ENCODE measurements at places on chromosomes 6 and 20.

DNA sequence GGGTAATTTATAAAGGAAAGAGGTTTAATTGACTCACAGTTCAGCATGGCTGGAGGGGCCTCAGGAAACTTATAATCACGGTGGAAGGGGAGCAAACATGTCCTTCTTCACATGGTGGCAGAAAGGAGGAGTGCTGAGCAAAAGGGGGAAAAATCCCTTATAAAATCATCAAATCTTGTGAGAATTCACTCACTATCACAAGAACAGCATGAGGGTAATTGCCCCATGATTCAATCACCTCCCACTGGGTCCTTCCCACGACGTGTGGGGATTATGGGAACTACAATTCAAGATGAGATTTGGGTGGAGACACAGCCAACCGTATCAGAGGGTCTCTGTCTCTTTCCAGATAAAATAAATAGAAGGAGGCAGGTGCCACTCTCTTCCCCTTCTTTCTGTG lies 48.7 kb downstream of the TNFAIP3 start:
- DNase-seq: no peak

GRCh38 chr20:35627121-35627520 lies 11.5 kb downstream of the SPAG4 start:
- no peak for DNase-seq

DNA sequence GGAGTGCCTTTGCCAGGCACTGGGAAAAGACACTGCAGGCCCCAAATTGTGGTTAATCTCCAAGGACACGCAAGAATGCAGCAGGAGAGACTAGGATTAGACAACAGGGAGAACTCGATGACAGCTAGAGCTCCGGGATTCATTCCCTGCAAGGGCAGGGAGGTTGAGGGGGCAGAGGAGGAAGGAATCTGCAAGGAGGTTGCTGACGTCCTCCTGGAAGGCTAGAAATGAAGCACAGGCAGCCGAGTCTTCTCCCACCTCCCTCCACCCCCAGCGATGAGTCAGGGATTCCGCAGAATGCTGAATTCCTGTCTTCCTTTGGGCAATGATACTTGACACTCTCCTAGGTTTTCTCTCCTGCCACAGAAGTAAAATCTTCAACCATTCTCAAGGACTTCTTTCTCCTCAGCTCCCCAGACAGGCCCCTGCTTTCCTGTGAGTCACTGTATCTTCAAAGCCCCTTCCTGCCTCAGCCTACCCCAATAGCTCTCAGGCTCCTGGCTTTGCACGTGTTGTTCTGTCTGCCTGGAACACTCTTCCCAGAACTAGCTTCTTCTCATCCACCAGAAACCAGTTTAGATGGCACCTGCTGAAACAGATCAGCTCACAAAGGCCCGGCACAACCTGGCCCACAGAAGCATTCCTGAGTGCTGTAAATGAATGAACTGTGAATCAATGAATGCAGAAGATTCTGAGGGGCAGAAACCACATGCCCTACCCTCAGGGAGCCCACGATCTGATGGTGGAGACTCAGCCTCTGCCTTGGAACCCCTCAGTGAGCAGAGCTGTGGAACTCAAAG lies 85.6 kb downstream of the MRPL14 start:
- DNase-seq: peak; percentile 27

DNA sequence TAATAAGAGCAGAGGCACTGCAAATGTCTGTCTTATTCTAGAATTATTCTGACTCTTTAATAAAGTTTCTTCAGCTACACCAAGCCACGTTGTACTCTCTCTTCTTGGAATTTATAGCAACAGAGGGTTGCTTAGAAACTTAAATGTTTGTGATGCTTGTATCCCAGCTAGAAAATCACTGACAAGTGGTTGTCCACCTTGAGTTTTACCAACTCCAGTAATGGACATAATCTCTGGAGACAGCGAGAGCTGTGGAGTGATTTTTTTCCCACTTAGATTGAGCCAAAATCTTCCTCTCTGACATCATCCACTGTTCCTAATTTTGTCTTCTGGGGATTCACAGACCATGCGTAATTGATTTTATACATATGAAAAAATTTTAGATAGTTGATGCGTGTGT lies 8.0 kb downstream of the ECT2L start:
- no peak for DNase-seq

GRCh38 chr6:63245909-63246308 lies 34.6 kb downstream of the FKBP1C start:
- no peak for DNase-seq

DNA sequence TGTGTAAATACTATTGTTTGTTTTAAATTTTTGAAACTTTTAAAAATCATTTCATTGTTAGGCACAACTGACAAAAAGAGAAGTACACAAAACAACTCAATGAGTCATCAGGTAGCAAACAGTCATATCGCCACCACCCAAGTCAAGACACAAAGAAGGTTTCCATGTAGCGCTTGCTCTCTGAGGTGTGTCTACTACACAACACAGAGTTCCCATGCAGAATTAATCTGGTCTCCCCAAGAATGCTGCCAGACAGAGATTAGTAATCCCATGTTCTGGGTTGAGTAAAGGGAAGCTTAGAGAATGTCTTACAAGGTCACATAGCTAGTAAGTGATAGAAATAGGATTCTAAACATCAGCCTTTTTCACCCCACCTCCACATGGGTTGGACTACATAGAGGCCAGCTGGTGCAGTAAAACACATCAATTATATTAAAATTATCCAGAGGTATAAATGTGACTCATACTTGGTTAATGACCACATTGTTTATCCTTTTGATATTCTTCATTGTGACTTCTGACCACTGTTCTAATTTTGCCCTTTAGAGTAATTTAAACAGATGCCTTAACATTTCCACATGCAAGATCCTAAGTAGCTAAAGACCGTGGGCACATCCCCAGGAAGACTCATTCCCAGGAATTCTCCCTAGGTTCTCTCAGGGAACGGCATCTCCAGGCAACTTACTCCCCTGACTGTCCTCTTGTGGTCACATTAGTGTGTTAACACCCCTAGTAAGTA lies 413.5 kb downstream of the PRKN start:
- DNase-seq: no peak

DNA sequence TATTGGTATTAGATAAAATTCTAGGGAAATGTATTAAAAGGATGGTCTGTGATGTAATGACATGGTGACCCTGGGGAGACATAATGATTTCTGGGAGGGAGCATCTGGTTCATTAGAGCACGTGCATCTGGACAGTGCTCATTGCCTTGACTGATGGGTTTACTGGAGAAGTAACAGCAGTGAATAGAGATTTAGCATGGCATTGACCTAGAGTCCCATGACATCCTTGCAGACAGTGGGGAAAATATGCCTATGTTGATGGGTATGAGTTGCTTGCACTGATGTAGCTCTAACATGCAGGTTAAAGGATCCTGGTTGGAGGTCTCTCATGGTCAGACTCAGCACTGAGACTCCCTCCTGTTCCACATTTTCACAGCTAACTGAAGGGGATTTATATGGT lies 164.1 kb upstream of the OLIG3 start:
- no peak for DNase-seq

DNA sequence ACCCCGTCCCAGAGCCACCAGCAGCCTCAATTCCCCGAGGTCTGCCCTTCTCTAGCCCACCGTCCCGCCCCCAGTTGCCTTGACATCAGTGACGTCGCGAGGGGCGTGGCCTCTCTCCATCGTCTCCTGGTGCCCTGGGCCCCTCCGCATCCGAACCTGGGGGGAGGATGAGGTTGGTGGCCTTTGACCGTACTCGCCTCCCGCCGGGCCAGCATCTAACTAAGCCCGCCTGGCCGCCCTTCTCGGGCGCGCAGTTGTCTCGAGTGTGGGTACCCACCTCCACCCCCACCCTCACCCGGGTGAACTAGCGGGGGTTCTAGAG lies 5.5 kb upstream of the ARMC12 start:
- DNase-seq: peak; percentile 90

DNA sequence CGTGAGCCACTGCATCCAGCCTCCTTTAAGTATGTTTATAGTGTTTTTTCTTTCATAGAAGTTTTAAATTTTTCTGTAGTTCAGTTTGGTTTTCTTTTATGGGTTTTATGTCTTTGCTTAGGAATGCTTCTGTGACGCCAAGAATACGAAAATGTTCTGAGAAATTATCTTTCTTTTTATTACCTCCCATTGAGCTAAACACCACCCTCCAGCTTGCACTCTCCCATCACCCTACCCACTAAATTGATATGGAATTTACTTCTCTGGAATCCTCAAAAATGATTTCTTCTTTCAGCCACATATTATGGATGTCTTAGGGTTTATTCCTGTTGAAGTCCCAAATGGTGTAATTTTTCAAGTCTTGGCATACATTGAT lies 38.1 kb downstream of the JARID2 start:
- no peak for DNase-seq

DNA sequence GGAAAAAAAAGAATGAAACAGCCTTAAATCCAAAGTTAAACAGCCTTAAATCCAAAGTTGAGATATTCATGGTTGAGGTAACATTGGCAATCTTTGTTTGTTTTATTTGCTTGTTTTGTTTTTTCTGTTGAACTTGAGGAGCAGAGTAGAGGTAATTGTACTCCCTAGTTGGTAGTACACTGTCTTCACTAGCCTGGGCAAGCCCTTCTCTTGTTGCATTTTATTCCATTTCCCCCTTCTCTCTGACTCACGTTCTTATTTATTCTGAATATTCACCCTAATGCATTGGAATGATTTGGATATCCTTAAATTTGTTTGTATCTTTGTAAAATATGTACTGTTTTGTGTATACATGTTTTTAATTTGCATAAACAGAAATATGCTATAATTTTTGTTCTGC lies 397.6 kb downstream of the CDC5L start:
- no peak for DNase-seq

GRCh38 chr20:61460261-61461052 lies 208.4 kb downstream of the CDH4 start:
- DNase-seq: no peak

- no peak for DNase-seq
Measured at GRCh38 chr20:35791821-35792220, 20.0 kb downstream of the PHF20 start.

DNA sequence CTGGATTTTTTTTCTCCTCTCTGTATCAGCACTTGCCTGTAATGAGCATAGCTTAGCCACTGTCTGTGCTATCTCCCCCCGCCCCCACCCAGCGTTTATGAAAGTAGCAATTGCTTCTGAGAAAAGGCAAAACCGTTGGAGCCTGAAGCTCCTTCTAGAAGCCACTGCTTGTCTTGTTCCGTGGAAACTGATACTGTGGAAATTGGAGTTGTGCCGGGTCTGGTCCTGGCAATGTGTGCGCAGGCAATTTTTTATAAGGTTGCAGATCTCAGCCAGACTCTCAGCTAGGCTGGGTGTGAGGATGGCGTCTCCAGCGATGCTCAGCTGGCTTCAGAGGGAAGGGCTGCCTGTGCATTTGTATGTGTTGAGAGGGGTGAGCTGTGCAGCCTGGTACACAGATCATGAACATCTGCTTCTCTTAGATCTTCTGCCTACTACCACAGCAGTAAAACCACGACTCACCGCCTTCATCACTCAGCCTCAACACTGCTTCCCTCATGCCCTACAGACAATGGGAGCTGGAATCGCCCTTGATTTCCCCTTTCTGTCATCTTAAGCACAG lies 72.4 kb upstream of the GTSF1L start:
- peak; percentile 72 for DNase-seq

GRCh38 chr6:96532399-96532798 lies 10.8 kb downstream of the UFL1 start:
- DNase-seq: no peak

DNA sequence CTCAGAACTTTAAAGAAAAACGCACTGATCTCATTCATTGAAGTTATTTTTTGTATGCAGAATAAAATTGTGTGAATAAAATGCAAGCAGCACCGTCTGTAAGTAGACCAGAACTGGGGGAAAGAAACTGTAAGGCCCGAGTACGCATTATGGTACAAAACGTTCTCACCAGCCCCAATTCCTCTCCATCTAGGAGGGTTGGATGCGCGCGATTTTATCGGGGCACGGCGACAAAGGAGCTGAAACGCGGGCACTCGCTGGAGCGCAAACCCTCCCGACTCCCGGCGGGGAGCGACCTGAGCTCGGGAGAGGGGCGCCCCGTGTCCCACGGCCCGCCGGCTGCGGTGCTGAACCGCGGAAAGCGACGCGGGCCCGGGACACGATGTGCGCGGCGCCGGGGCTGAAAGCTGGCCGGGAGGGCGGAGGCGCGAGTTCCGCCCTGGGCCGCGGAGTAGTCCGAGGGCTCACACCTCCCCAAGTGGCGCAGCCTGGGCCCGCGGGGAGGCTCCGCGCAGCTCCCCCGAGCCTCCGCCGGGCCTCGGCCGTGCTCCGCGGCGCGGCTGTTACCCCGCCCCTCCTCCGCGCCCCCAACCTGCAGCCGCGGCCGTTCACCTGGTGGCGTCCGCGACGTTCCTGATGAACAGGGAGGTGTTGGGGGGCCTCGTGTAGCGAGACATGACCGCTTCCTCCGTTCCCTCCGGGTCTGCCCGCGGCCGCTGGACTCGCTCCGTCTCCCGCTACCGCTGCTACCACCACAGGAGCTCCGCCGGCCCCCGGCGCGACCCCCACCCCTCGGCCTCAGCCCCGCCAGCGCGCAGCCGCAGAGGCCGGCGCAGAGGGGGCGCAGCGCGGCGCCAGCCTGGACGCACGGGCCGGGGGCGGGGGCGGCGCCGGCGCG lies at the start of gene SRSF12:
Gene SRSF12 (minus strand): TSS at position 861 of the 898 bp plus-strand sequence. CDS start 184 bp downstream, at position 677.
- DNase-seq: no peak

DNA sequence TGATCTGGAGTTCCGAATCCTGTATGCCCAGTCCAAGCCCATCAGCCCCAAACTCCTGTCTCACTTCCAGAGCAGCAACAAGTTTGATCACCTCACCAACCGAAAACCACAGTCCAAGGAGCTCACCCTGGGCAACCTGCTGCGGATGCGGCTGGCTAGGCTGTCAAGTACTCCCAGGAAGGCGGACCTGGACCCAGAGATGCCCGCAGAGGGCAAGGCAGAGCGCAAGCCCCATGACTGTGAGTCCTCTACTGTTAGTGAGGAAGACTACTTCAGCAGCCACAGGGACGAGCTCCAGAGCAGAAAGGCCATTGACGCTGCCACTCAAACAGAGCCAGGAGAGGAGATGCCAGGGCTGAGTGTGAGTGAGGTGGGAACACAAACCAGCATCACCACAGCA lies 10.5 kb upstream of the DHX35 start:
- DNase-seq: no peak

DNA sequence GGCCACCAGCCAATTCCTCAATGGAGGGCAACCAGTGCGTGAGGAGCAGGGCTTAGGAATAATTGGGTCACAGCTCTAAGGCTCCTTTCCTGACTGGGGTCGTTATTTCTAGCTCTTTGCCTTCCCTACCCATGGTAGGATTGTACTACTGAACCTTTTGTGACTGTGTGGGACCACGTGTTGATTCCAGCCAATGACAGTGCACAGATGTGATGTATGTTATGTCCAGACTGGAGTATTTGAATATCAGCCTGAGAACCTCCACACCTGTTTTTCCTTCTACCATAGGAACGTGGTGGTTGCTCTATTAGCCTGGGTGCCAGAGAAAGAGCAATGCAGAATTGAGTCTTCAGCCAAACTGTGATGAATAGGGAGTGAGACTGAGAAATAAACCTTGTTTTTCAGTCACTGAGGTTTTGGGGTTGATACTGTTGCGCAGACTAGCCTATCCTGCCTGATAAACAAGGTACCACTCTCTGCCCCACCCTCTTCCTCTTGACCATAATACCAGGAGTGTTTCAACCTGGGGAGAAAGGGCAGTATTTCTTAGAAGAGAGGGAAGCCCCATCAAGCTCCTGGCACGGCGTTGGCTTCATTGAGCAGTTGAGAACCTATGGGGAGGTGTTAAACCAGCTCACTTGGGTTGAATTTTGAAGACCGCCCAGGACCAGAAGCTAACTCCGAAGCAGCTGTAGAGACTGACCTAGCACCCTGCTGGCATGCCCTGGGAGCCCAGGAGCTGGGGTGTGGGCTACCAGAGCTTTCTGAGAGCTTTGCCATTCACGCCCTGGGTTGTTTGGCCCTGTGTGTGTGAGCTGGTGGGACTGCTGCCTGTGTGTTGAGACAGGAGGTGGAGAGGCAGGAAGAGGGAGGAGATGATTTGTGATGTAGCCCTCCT lies 105.5 kb upstream of the BACH2 start:
- peak; percentile 40 for DNase-seq

Measured in Jurkat, Clone E6-1 (cell line).